EH (cell line): ENCODE measurements at places on chromosomes 7 and 10.

GRCh38 chr7:116955340-116955739, 2.0 kb downstream of the ST7 start:
- DNase-seq = no peak

GRCh38 chr7:52685333-52685732, 350.1 kb upstream of the POM121L12 start:
- no peak for DNase-seq

DNA sequence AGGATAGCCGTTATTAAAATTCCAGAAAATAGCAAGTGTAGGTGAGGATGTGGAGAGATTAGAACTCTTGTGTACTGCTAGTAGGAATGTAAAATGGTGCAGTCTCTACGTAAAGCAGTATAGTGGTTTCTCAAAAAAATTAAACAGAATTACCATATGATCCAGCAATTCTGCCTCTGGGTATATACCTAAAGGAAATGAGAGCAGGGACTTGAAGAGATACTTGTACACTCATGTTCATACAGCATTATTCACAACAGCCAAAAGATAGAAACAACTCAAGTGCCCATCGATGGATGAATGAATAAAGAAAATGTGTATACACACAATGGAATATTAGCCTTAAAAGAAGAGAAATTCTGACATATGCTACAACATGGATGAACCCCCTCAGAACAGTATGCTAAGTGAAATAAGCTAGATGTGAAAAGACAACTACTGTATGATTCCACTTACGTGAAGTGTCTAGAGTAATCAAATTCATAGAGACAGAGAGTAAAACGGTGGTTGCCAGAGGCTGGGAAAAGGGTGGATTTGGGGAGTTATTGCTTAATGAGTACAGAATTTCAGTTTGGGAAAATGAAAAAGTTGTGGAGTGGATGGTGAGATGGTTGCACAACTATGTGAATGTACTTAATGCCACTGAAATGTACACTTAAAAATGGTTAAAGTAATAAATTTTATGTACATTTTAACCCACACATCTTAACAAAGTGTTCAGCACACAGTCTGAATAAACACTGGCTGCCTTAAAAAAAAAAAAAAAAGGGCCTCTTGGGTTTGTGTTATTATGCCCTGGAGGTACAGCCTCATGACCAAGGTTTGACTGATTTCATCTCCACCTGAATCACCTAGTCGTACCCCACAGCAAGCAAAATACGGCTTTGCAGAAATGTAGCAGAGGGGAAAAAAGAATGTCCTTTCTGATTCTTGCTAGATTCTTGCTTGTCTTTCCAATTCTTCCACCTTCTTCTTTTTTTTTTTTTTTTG, 26.2 kb downstream of the BUB3 start:
- DNase-seq = no peak

GRCh38 chr10:113907166-113907565, 52.7 kb downstream of the NHLRC2 start:
- peak; percentile 50 for DNase-seq

GRCh38 chr10:130545697-130546096, 409.5 kb downstream of the GLRX3 start:
- DNase-seq = no peak

DNA sequence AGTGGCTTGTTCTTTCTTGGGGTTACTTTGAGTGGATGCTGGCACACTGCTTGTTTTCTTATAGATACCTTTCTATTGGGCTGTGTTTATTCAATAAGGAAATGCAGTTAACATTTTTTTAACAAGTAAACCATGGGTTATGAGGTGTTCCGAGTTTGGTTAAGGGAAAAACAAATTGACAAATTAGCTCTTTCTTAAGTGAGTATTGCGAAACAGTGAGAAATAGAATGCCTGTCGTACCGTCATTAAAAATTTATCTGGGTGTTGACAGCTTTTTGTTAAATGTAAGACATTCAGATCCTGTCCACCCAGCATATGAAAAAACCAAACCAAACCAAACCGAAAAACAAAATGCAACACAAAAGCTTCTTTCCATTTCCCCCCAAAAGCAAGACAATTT, 6.2 kb downstream of the CUX1 start:
- DNase-seq = no peak

DNA sequence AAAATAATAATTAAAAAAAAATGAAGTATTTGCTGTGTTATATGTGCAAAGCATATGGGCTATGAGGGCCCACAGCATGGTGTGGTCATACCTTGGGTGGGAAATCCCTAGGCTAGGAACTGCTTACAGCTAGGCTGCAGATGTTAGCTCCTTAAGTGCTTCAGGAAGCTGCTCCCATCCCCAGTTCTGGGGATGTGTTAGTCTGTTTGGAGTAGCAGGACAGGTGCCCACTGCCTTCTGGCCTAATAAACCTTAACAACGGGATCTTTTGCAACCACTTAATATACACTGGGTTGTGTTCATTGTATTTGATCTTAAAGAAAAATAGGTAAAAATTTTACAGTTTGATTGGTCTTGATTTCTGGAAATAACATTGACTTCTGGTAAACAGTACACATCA, 46.3 kb downstream of the HK1 start:
- no peak for DNase-seq

- DNase-seq = peak; percentile 96
Observed at GRCh38 chr10:43816351-43817321, 168.0 kb upstream of the ZNF32 start.

- peak; percentile 88 for DNase-seq
Observed at GRCh38 chr10:3783316-3783681, 1.7 kb downstream of the KLF6 start.

GRCh38 chr7:71021131-71021530, 110.8 kb upstream of the GALNT17 start:
- no peak for DNase-seq

- peak; percentile 31 for DNase-seq
Observed at GRCh38 chr10:80260295-80261243, 28.9 kb downstream of the MAT1A start.

- DNase-seq = no peak
Observed at GRCh38 chr7:91491868-91492267, 227.6 kb downstream of the FZD1 start.

GRCh38 chr7:47581438-47581803, 490 bp downstream of the TNS3 start:
- DNase-seq = peak; percentile 36

GRCh38 chr10:48284811-48285210, 10.3 kb upstream of the FRMPD2 start:
- DNase-seq = no peak

GRCh38 chr7:47702080-47702479, 120.2 kb upstream of the TNS3 start:
- no peak for DNase-seq

DNA sequence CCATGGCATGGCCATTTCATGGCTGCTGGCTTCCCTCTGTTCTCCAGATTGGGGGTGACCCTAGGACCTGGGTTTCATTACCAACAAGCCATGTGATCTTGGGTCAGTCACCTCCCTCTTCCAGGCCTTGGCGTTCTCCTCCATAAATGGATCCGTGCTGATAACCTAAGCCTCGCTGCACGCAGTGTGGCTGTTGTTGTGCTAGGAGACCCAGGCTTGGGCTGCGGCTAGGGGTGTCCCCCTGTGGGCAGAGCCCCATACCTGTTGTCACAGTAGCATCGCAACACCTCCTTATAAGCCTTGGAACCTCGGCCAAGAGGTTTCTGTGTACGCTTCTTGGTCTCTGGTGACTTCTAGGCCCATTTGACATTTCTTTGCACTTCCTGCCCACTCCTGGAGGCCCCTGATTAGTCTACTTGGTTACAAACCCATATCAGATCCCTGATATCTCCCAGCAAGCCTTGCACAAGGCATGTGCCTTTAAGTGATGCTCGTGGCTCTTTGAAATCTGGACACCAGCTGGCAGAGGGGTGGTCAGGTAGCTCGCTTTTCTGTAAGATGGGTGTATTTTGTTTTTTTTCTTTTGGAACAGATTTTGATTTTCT, 23.6 kb downstream of the ZMIZ1 start:
- no peak for DNase-seq

- DNase-seq = peak; percentile 28
Observed at GRCh38 chr10:112986544-112987190, 36.6 kb downstream of the TCF7L2 start.

- peak; percentile 49 for DNase-seq
Observed at GRCh38 chr7:103065667-103066066, 8.9 kb downstream of the FBXL13 start.

DNA sequence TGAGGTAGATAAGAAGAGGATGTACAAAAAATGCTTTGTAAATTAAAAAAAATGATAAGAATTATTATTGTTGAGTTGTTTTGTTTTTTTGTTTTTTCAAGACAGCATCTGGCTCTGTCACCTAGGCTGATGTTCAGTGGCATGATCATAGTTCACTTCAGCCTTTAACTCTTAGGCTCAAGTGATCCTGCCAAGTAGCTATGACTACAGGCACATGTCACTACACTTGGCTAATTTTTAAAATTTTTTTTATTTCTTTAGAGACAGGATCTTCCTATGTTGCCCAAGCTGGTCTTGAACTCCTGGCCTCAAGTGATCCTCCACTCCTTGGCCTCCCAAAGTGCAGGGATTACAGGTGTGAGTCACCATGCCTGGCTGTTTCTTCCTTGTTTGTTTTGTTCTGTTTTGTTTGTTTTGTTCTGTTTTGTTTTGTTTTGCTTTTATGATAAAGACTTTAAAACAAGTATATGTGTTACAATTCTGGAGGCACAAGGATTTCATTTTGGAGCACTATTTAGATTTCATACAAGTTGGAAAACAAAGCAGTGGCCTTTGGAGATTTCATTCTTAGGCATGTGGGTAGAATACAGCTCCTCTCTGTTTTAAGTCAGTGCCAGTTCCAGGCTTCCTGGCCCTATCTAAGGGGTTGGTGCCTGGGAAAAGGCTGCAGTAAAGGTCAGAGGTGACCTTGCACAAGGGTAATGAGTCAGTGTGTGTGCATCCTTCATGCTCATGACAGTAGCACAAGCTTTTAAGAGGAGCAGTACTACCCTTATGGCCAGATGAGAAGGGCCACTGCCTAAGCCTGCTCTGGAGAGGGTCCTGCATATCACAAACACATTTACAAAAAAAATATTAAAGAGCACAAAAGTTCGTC, 17.9 kb downstream of the FGFBP3 start:
- DNase-seq = peak; percentile 79

DNA sequence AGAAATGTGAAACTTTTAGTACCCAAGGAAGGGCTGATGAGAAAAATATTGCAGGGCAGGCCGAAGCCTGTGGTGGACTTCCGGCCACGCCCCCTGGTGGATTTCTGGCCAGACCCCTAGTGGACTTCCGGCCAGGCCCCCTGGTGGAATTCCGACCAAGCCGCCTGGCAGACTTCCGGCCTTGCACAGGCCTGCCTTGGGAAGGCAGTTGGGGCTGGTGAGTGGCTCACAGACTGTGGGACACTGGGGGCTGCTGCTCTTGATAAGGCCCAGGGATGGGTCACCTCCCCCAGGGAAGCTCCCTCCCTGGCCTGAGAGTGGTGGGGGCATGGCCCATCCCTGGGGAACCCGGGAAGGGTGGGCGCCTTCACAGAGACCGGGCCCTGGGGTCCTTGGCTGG, 116.4 kb upstream of the MKI67 start:
- DNase-seq = no peak

DNA sequence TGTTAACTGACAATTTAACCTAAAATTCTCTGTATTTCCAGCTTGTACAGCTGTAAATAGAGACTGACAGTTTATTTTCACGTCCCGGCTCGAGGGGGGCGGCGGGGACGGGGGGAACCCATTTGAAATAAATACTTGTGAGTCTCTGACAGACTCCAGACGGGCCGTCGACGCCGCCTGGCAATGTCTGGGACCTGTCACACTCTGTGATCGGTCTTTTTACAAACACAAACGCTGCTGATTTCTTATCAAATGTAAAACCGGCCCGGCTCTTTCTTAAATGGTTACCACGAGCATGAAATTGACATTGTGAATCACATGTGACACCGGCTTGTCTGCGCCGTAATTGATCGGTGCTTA, 57.0 kb downstream of the UNCX start:
- no peak for DNase-seq

DNA sequence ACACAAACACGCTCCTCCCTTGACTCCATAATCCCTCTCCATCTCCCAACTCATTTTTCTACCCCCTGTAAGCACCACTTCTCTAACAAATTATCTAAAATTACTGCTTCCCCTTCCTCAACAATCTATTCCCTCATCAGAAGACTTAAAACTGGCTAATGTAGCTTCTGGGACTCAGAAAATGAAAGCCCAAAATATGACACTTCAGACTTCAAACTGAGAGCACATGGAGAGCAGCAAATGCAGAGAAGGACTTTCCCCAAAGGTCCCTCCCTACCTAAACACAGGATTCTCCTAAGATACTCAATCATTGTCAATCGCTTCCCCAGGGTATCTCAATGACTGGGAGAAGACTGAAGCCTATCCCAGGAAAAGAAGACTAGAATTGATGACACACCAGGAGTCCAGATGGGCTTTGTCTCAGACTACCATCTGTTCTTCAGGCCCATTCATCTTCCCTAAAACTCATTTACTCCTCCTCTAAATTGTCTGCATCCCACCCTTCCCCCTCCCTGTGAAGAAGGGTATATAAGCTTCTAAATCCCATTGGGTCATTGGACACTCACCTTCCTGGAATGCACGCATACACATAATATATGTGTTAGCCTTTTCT, 39.2 kb downstream of the ST8SIA6 start:
- DNase-seq = no peak

GRCh38 chr10:112706577-112706976, 243.5 kb upstream of the TCF7L2 start:
- DNase-seq = no peak

GRCh38 chr10:97399843-97400545, 1.1 kb downstream of the RRP12 start:
- DNase-seq = peak; percentile 66

DNA sequence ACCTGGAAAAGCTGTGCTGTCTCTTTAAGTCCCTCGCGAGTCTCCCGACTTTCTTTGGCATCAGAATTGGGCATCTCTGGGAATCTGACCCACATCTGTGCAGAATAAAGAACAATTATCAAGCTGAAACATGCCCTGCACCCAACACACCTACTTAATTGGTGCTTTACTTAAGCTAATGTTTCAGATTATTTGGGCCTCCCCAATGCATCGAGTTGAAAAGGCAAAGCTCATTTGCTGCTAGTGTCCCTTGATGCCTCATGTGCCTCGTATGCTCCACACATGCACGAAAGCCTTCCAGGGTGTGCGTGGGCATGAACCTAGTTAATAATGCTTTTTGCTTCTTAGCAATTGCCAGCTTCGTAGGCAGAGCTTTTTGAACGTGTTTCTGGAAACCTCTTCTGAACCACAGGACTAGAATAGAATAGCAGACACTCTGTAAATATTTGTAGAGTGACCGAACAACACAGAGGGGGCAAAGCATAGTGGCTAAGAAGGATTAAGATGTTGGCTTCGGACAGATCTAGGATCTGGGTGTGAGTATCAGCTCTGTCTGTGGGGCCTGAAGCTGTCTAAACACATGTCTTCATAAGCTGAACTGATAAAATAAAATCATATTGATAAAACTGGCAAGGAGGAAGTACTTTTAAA, 26.7 kb upstream of the FGFR2 start:
- no peak for DNase-seq
